H1 (cell line): ENCODE measurements at places on chromosomes 3 and 15.

DNA sequence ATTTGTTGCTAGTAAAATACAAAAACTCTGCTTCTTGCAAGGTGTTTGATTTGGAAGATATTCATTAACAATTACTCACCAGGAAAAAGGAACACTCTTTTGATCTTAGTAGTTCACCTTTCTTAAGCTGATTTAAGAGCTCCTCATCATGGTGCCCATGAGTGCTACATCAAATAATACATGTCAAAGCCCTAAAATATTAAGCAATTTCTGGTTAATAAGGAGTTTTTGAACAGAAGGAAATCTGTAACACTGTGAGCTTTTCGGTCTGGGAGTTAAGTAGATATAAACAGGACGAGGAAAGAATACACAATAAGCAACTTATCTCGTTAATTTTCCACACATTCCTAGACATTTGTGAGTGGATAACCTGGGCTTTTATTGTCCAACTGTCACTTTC lies 83.9 kb upstream of the DCBLD2 start:
- no peak for DNase-seq

GRCh38 chr3:36220173-36220572 lies 160.1 kb upstream of the STAC start:
- no peak for DNase-seq

- DNase-seq, result no peak
Observed at GRCh38 chr3:160587105-160587504, 21.7 kb upstream of the KPNA4 start.

DNA sequence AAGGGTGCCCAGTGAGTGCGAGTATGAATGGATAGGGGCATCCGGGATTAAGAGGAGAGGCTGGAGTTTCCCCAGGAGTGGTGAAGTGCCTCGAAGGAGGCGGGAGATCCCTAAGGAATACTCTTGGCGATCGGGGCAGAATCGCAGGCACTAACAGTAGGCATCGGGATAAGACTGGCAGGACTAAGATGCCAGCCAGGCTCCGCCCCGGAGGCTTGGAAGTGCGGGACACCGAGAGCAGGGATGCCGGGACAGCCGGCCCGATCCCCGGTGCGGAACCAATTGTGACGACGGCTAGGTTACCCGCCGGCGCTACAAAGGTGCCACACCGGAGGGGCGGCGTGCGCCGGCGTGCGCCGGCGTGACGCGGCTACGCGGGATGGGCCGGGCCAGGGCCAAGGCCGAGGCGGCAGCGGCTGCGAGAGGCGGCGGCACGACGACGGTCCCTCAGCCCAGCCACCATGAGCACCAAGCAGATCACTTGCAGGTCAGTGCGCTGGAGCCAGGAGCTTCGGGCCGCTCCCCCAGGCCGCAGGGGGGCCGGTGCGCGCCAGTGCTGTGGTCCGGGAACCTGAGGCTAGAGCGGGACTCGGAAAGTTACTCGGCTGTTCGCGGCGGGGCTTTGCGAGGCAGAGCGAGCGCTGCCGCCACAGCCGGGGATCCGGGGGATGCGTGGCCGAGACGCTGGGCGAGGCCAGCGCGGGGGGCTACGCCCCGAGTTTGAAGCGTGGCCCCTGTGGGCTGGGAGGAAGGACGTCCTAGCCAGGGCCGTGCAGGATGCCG lies at the start of gene MKRN2:
TSS of gene MKRN2 (plus strand) at position 398 of the 783 bp plus-strand sequence. CDS start at position 462, 64 bp downstream.
- DNase-seq, result peak; percentile 97

DNA sequence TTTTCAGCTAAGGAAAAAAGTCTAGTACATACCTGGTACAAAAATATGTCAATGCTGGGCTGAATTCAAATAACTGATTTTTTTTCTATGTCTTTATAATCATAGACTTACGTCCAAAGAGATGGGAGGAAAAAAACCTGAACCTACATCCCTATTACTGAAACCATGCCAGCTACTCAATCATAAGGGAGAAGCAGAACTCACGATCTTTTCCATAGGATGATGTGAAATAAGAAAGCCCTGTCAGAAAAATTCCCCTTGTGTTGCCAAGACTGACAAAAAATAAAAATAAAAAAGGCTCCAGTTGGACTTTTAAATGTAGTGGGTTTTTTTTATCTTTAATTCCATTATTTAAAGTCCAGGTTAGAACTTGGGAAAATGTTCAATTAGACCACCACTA lies 3.3 kb downstream of the MSL2 start:
- DNase-seq, result no peak

- no peak for DNase-seq
Observed at GRCh38 chr3:129010310-129010956, 9.3 kb downstream of the EFCC1 start.

DNA sequence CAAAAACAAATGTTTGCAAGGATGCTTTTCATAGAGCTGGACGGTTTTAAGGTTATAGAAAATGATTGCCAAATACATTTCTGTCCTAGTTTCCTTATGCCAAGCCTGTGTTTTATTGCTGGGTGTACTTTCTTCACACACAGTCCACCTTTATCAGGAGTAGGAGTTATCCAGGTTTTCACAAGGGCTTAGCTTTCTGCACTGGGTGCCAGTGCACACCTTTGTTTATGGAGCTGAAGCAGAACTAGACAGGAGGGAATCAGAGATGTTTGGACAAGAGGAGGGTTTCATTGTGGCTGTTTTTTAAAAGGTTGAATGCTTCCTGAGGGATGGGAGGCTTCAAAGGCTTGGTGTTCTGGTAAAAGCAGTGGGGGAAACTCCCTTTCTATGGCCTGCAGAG lies 29.5 kb upstream of the FAM3D start:
- no peak for DNase-seq

- DNase-seq, result no peak
Observed at GRCh38 chr3:72912532-72912931, 24.7 kb downstream of the GXYLT2 start.

- DNase-seq, result no peak
Observed at GRCh38 chr15:98787194-98787593, 138.9 kb downstream of the IGF1R start.
